ENCODE measurements at places on chromosomes 1 and 21.

DNA sequence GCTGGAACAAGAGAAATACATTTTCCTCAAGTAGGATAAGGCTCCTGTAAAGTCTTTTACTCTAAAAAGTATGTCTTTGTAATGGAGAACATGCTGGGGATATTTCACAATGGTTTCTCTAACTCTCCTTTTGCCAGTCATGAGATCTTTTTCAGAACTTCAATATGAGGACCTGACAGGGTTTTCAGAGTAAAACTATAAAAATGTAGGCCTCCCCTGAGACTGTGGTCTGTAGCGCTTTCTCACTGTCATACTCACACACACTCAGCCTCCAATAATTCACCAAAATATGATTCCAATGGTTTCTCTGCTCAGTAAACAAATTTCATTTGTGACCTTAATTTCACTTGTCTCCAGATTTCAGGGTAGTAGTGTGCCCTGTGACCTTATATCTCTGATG, 440.1 kb upstream of the PTBP2 start:
- no peak for DNase-seq

DNA sequence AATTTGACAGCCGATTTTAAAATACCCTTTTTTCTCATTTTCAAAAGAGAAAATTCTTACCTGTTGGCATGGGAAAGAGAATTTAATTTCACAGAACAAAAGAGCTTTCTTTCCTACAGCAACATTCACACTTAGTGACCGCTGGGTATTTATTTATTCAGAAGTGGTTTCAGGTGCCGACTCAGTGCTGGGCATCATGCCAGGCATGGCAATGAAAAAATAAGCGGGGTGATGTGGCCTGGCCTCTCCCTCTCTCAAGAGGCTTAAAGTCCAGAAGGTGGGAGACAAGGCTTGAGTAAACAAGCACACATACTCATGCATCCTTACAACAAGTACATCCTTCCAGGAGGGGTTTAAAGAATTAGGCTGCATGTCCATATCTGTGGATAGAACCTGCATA, 4.1 kb upstream of the PCP4 start:
- no peak for DNase-seq

DNA sequence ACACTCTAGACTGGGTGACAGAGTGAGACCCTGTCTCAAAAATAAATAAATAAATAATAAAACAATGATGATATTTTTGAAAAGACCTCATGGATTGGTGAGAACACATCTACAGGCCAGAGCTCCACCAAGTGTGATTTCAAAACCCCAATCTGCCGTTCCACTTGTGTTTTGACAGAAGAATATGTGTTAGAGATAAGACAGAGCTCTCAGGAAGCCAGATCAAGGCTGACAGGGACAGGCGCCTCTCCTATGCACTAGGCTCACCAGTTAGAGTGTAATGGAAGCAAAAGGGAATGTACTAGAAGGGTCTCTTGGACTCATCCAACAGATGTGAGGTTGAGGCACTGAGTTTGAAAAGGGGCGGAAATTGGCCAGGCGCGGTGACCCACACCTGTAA, 110.7 kb upstream of the ERRFI1 start:
- DNase-seq: no peak

DNA sequence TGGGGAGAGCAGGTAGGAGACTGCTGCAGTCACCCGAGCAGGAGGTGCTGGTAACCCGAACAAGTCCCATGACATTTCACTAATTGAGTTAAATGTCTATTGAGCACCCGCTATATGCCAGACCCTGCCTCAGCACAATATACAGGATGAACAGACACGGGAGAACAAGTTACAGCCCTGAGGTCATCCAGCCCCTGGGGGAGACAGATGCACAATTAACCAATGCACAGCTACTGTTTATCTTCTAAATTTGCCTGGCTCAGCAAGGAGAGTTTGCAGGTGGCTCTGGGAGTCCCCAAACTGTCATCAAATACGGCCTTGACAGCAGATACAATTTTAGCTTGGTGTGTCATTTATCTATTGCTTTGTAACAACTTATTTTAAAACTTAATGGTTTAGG, 18.1 kb downstream of the CITED4 start:
- no peak for DNase-seq

GRCh38 chr1:38831731-38832369, 27.7 kb downstream of the RRAGC start:
- no peak for DNase-seq

DNA sequence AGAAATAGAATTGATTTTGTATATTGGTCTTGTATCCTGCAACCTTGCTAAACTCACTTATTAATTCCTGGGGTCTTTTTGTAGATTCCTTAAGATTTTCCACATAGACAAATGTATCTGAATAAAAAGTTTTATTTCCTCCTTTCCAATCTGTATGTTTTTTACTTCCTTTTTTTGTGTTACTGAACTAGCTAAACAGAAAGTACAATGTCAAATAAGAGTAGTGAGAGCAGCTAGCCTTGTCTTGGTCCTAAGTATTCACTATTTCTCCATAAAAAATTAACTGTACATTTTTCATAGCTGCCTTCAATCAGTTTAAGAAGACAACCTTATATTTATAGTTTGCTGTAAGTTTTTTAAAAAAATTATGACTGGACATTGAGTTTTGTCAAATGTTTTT, 74.9 kb downstream of the FASLG start:
- no peak for DNase-seq

DNA sequence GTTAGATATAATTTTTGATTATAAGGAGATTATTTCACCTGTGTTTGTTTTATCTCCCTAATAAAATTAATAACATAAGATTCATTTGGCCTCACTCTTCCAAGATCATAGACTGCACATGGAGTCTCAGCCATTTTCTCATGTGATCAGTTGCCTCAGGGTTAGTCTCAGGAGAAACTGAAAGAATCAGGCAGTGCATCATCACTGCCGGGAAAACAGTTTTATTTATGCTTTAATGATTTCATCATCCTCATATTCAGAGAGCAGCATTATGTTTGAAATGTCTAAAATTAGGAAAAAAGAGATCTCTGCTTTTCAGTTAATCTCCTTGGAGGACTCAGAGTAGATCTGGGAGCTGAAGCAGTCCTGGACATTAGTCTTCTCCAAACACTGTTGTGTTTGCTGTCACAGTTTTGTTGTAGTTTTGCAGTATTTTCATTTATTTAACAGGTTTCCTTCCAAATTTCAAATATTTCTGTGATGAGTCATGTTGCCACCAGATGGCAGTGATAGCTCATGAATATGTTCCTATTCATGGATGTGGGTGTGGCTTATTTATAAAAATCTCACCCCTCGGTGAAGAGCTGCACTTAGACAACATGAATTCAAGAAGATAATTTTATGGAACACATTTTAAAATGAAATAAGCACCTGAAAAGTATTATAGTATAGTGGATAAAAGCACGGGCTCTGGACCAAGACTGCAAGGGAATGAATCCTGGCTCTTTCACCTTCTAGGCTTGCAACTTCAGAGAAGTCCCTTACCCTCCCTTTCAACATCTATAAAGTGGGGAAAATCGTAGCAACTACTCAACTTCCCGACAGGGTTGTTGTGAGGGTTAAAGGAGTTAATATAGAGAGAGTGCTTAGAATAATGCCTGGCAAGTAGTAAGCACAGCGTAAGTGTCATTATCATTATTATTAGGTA, 31.2 kb downstream of the CHD1L start:
- DNase-seq: peak; percentile 38

GRCh38 chr1:84907095-84907827, 14.3 kb upstream of the LPAR3 start:
- no peak for DNase-seq

DNA sequence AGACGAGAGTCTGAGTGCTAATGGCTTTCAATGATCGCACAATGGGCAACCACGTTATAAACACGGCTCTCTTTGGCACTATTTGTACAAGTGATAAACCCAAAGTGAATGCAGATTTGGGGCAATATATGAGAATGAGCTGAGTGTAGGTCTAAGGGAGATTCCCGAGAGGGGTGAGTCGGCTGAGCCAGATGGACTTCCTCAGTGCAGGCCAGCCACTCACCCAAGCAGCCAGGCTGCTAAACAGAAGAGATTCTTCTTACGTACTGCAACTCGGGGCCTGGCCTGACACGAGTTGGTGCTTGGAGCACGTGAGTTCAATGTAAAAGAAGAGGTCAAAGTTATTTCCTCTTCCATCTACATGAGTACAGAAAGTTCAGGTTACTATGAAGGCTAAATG, 6.2 kb upstream of the MIXL1 start:
- DNase-seq: no peak

- no peak for DNase-seq
Observed at GRCh38 chr1:51661081-51661518, 44.2 kb downstream of the OSBPL9 start.

DNA sequence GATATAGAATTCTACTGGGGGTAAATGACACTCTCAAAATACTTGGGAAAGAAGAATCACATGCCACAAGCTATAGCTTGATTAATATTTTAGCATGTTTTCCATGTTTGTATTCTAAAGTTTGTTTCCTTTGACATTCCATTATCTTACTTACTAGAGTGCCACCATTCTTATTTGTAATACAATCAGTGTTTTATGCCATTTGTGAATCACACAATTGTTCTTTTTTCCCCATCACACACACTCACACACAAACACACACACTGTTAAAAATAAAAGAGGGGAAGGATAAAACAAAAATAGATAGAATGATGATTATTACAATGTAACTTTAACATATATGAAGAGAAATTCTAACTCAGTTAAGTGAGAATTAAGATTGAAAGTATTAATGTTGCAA, 16.0 kb upstream of the TEKT2 start:
- no peak for DNase-seq

- no peak for DNase-seq
Observed at GRCh38 chr1:172545396-172546004, 12.6 kb downstream of the SUCO start.
